ENCODE measurements at places on chromosomes 2 and 18.

DNA sequence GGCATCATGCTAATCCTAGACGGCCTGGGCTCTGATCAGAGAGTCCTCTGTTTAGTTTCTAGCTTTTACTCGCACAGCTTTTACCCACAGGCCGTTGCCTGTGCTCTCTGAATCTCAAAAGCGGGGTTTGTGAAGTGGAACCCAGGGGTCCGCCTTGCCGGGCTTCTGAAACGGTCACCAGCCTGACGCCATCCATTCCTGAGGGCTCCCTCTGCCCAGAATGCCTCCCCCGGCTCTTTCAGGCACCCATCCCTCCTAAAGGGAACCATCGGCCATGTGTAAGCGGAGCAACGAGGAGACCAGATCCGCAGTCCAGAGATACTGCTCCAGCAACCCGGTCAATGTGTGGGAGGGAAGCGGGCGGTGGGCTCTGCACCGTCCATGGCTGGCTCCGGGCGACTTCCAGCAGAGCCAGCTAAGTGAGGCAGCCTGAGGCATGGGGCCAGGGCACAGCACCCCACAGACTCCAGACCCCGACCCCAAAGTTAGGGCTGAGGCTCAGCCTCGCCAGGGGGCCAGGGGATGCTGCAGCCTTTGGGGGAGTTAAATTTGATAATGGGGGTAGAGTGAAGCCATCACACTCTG is 28.8 kb downstream of the SALL3 start:
- no peak for DNase-seq

- peak; percentile 55 for DNase-seq
Observed at GRCh38 chr2:96264656-96265348, 995 bp downstream of the TMEM127 start.

- DNase-seq = no peak
Observed at GRCh38 chr2:177002983-177003382, 209.6 kb upstream of the HNRNPA3 start.

DNA sequence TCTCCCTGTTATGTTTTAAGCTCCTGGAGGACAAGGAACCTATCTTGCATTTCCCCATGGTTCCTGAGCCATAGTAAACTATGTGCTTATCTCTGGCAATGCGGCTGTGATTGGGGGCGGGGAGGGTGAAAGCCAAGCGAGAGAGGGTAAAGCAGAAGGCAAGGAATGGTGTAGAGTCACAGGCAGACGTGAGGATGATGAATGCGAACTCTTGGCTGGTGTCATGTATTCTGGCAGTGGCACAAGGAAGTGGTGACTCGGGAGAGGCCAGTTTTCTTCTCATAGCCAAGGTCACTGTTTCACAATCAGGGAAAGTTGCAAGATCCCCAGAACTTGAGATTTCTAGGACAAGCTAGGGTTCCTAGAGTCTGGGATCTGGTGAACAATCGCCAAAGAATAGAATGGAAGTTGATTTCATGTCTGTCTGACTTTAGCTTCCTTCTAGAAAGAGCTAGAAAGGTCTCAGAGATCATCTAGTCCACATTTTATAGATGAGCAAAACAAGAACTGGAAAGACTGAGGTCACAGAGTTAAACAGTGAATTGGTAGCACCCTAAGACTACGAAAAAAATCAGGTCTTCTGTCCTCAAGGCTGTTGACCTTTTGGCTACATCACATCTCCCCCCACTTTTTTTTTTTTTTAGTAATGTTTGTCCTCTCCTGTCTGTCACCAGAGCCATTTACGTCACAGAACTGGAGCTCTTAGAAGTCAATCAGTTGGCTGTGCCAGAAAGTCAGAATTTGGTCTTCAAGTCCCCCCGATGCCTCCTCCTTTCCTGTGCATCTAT is 137.0 kb downstream of the BCL11A start:
- no peak for DNase-seq

- no peak for DNase-seq
Observed at GRCh38 chr18:79718126-79718525, 38.5 kb downstream of the CTDP1 start.

GRCh38 chr2:198060277-198060676 is 255.9 kb downstream of the PLCL1 start:
- DNase-seq = peak; percentile 21

DNA sequence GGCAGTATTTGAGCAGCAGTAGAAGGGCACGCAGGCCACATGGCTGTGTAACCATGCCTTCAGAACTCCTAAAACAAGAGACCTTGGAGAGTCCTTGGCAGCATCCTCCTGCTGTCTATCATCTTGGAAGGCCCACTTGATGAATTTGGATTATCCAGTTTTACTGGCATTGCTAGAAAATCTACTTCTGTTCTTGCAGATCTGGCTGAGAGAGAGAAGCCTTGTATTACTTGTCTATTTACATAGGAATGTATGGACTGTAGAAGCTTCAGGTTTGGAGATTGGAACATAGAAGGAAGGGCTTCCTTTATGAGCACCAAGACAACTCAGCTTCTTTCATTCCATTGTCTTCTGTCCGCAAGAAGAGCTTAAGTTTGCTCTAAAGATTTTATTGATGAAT is 16.1 kb upstream of the GPBAR1 start:
- DNase-seq = no peak

DNA sequence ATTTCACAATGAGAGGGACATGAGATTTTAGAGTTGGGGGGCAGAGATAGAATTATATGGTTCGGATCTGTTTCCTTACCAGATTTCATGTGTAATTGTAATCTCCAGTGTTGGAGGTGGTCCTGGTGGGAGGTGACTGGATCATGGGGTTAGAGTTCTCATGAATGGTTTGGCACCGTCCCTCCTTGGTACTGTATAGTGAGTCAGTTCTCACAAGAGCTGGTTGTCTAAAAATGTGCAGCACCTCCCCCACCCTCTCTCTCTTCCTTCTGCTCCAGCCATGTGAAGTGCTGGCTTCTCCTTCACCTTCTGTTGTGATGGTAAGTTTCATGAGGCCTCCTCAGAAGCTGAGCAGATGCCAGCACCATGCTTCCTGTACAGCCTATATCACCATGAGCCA is 138.1 kb downstream of the SCG2 start:
- DNase-seq = no peak

DNA sequence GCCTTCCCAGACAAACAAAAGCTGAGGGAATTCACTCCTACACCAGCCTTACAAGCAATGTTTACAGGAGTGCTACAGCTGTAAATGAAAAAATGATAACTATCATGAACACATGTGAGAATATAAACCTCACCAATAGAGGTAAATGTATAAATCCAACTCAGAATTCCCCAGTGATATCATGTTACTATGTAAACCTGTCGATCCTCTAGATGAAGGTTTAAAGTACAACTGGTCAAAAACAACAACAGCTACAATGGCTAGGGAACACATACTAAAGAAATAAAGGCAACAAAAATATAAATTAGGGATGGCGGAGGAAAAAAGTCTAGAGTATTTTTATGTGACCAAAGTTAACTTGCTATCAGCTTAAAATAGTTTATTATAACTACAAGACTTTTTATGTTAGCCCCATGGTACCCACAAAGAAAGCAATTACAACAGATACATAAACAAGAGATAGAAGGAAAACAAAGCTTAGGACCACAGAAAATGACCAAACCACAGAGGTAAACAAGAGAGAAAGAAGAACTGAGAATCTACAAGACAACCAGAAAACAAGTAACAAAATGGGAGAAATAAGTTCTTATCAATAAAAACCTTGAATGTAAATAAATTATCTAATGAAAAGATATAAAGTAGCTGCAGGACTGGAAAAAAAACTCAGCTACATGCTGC is 8.3 kb downstream of the CERKL start:
- DNase-seq = no peak

DNA sequence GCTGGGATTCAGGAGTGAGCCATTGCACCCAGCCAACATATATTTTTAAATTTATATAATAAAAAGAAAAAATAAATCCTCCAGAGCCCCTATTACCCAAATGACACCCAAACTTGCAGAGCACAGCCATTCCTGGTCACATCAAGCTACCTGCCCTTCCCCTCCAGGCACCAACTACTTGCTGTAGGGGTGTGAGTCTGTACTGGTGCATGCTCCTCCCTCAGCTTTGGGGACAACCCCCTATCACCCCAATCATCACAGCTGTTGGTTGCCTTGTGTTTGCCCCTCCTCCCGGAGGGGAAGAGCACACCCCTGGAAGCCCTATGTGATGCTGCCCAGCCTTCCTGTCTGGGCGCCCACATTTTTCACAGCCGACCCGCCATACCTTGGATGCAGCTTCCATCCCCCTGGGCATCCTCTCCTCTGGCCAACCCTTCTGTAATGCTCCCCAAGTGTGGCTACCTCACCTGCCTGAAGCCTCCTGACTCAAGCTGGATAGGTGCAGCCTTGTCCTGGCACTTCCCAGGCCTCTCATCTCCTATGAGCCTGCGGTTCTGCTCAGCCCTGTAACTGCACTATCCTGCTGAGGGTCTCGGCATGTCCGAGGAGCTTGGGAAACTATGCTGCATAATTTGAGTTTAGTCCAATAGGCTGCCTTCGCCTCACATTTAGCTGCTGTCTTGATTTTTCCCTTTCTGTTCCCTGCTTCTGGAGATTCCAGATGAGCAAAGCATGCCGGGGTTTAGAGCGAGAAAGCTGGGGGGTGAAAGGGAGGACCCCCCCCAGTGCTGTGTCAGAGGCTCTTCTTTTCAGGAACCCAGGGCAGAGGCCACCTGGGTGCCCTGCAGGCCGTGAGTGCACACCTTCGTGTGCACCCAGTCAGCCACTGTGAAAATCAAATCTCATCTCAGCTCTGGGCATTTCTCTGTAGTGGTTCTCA is 27.2 kb downstream of the CHST10 start:
- no peak for DNase-seq

DNA sequence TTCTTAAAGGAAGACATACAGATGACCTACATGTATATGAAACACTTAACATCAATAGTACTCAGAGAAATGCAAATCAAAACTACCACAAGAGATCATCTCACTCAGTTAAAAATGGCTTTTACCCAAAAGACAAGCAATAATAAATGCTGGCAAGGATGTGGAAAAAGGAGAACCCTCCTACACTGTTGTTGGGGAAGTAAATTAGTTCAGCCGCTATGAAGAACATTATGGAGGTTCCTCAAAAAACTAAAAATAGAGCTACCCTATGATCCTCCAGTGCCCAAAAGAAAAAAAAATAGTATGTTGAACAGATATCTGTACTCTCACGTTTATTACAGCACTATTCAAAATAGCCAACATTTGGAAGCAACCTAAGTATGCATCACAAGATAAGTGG is 1579.4 kb upstream of the TMEFF2 start:
- DNase-seq = peak; percentile 9

DNA sequence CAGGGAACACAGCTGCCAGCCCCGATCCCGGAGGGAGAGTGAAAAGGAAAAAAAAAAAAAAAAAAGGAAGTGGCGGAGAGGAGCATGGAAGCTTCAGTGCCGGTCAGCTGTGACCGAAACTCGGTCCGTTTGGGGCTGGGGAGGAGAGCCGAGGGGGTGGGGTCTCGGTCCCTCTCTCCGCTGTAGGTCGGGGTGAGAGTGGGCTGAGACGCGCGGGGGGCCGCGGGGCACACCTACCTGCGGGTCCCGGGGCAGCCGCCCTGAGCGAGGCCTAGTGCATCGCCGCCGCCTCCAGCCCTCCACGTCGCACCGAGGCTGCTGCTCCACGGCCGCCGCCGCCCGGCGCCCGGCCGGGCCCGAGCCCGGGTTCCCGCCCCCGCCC is 536 bp downstream of the VPS54 start:
- peak; percentile 79 for DNase-seq

GRCh38 chr2:60844105-60844504 is 37.3 kb upstream of the REL start:
- DNase-seq = no peak

- peak; percentile 30 for DNase-seq
Observed at GRCh38 chr2:100821255-100821910, 1.4 kb downstream of the NPAS2 start.

GRCh38 chr18:51666763-51667191 is 469.3 kb upstream of the MEX3C start:
- DNase-seq = peak; percentile 79

- no peak for DNase-seq
Observed at GRCh38 chr2:231752061-231752460, 29.0 kb downstream of the PDE6D start.

All from muscle of leg (tissue), 16 donors.